ENCODE measurements at places on chromosomes 4 and X.

DNA sequence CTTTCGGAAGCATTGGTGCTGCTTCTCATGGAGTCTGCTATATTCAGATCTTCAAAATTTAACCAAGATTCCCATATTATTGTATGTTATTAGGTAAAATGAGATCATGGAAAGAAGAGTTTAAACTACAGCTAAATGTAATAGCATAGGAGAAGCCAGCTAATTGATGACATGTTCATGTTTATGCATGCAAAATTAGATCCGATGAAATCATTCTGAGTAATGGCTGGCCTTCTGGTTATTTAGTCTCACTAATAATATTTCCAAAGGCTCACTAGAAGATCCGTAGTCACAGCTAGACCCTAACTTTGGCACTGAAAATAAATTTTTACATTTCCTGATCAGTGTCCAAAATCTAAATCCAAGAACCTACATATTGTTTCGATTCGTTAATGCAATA is 19.8 kb upstream of the PHKA2 start:
- no peak for DNase-seq

DNA sequence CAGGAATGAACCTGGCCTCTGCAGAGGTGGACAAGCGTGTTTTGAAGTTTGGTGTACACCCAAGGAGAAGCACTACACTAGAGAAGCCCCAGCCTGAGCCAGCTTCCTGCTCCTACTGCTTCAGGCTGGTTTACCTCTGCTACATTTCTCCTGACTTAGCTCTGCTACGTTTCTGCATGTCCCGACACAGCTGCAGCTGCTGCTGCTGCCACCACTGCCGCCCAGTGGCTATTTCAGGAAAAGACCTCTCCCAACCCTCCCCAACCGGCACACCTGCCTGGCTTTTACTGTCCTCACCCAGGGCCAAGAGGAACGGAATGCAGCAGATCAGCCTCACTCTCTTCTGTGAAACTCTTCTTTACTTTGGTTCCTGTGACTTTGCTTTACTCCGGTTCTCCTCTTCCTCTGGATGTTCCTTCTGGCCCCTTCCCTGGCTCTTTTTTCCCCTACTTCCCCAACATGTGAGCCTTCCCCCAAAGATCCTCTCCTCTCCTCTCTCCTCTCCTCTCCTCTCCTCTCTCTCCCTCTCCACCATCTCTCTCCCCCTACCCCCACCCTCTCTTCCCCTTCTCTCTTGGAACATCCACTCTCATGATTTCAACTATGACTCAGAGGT is 3.1 kb upstream of the P2RY4 start:
- DNase-seq = no peak

DNA sequence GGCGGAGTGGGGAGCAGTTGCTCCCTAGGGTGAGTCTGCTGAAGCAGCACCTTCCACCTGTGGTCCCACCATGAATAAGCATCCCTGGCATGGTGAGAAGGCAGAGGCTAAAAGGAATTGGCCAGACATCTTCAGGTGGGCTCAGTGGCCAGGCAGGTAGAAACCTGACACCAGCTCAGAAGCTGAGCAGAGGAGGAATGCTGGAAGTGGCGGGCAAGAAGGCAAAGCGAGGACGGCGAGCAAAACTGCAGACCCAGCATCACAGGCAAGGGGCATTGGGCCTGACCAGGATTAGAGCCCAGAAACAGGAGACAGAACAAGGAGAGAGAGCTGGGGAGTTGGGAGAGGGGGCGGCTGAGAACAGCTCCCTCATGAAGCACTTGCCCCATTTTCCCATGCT is 25.3 kb downstream of the TSC22D3 start:
- DNase-seq = no peak

DNA sequence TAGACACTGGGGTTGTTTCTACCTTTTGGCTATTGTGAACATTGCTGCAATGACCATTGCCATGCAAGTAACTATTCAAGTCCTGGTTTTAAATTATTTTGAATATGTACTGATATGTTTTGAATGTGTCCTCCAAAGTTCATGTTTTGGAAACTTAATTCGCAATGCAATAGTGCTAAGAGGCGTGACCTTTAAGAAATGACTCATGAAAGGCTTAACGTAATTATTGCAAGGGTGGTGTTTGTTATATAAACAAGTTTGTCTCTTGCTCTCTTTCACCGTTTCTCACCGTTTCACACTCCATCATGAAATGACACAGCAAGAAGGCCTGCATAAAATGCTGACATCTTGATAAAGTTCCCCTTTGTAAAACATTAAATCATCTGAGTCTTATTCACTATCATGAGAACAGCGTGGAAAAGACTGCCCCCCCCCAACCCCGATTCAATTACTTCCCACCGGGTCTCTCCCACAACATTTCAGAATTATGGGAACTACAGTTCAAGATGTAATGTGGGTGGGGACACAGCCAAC is 506.9 kb upstream of the FAM47C start:
- DNase-seq = no peak

DNA sequence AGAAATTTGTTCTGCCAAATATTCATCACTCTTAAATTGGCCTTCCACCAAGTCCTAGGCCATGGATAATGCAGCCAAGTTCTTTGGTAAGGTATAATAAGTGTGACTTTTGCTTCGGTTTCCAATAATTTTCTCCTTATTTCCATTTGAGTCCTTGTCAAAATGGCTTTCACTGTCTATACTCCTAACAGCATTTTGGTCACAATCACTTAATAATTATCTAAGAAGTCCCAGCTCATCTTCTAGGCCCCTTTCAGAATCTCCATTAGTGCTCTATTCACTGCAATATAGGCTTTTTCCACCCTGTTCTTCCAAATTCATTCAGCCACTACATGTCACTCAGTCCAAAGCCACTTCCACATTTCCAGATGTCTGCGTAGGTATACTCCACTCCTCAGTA is 51.0 kb upstream of the SPIN4 start:
- no peak for DNase-seq

GRCh38 chr4:153265306-153266047 is 61.2 kb downstream of the TRIM2 start:
- DNase-seq = no peak

GRCh38 chr4:11106190-11106589 is 322.5 kb downstream of the HS3ST1 start:
- no peak for DNase-seq

GRCh38 chr4:7770224-7771050 is 169.2 kb downstream of the AFAP1 start:
- no peak for DNase-seq

- no peak for DNase-seq
Observed at GRCh38 chr4:122665161-122665929, 44.5 kb upstream of the IL21 start.

DNA sequence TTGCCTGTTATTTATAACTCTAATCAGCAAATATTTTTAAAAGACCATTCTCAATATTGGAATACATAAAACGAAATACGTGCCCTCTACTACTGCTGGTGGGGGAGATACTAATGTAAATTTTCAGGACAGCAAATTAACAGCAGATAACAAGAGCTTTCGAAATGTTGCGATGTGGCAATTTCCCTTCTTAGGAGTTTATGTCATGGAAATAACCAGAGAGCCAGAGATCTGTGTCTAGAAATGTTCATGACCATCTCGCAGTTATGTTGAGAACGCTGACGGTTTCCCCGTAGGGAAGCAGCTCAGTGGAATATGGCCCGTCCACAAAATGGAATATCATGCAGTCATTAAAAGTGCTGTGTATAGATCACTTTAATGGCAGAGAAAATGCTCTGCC is 238.4 kb upstream of the PSAPL1 start:
- no peak for DNase-seq

- no peak for DNase-seq
Observed at GRCh38 chr4:185651851-185652250, 116.5 kb upstream of the PDLIM3 start.

GRCh38 chrX:129650821-129651510 is 3.8 kb downstream of the APLN start:
- DNase-seq = no peak

DNA sequence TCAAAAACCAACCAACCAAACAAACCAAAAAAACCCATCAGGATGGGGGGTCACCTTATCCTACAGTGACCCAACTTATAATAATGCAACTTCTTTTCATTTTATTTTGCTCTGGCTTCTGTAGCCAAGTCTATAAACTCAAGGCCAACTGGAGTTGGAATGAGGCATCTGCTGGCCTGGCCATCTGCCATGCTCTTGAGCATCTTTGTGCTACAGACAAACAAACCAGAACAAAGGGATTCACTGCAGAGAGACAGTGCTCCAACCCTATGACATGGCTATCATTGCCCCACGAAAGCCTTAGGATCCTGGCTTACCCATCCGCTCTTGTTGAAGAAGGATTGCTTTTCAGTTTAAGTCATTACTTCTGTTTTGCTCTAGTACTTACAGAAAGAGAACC is 49.2 kb upstream of the SCRG1 start:
- DNase-seq = no peak

- no peak for DNase-seq
Observed at GRCh38 chrX:107542500-107542899, 85.8 kb upstream of the PRPS1 start.

DNA sequence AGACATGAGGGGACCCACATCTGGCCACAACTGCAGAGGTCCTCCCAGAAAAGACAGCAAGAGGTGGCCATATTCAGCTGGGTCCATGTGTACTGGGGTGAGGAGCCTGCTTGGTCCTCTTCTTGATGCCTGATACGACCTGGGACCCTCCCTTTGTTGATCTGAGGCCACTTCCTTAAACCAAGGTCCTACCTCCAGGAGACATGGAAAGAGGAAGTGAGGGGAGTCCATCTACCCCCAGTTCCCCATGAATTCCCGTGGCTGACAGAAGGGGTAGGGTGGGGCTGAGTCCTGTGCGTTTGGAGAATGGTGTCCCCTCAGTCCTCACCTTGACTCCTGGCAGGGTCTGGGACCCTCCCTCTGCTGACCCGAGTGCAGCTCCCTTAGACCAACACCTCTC is 2.1 kb downstream of the MAGEA10 start:
- no peak for DNase-seq

GRCh38 chr4:37320513-37321235 is 76.1 kb downstream of the NWD2 start:
- DNase-seq = no peak

GRCh38 chr4:6504900-6505496 is 32.6 kb upstream of the PPP2R2C start:
- no peak for DNase-seq

- DNase-seq = no peak
Observed at GRCh38 chr4:12403175-12403574, 974.5 kb upstream of the HS3ST1 start.

DNA sequence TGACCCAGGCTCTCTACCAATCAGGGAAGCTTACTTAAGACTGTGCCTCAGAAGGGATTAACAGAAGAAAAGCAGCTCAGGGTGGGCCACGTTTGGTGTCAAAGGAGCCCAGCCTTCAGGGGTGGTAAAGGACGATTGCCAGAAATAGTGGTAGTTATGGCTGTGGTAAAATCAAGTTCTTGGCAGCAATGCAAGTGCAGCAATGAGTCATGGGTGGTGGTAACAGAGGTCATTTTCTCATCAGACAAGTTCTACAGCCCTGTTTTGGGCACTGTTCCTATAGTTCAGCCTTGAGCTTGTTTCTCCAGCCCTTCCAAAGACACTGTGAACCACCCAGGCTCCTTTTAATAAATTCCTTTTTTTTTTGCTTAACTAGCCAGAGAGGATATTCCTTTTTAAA is 120.3 kb downstream of the EFHC2 start:
- DNase-seq = no peak

DNA sequence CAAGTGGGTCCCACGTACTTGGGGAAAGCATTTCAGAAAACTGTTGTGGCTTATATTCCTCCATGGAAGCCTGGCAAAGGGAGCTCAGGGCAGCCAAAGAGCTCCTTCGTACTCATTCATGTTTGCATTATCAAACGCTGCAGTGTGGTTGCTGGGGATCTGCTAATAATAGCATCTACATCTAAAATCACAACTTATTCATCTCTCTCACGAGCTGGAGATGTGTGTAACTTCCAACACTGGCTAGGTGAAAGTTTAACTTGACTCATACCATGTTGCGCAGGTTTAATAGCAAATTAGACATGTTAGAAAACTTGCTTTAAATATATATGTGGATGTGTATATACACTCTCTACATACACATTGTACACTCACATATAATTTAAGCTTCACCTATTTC is 415.1 kb downstream of the AFF2 start:
- DNase-seq = no peak

DNA sequence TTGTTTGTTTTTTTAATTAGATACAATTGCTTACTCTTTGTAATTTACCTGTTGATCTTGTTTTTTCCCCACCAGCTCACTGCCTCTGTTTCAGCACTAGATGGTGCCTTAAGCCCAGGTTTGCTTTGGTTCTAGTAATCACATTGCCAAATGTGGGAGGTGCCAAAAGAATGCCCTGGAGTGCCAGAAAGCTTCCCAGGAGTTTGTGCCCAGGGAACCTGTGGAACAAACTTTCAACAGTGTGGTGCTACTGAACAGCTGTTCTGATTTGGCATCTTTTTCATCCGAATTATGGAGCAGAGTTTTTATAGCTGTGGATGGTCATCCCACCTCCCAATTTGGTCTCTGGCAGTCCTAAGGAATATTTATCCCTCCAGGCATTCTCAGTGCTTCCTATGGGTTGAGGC is 1000.7 kb downstream of the STIM2 start:
- no peak for DNase-seq

DNA sequence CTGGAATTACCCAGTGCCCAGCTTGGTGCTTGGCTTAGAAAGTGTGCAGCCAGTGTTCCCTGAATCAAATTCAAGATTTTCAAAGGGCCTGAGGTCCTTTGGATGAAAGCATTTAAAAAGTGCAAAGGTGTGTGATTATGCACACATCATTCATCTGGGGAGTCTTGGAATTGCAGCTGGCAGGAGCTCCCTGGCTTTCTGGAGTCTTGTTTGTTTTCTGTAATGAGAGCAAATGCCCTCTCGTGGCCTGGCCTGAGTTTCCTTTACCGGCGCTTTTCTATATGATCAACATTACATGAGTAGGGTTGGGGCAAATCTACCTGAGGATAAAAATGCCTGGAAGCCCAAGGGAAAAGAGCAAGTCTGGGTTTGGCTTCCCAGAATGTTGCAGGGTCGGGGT is 24.6 kb upstream of the SORCS2 start:
- no peak for DNase-seq

DNA sequence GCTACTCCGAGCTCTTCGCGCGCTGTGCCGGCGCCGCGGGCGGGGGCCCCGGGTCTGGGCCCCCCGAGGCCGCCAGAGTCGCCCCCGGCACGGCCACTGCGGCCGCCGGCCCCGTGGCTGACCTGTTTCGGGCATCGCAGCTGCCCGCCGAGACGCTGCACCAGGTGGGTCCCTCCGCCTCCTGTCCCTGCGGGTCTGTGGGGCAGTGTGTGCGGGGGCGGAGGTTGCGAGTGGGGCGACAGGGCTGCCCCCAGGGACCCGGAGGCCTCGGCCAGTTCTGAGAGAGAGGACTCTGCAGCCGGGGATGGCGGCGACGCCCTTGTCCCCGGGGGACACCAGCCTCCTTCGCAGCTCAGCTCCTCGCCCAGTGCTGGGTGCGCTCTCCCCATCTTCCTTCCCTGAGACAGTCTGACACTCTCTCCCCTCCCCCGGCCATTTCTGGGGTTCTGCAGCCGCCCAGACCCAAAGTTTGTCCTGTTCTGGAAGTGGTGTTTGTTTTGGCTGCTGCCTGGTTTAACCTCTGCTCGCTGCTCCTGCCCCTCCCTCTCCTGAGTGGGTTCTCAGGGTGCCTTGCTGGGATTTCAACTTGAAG is 609 bp downstream of the REPS2 start:
- no peak for DNase-seq
